ENCODE measurements at places on chromosomes 1 and 21.

DNA sequence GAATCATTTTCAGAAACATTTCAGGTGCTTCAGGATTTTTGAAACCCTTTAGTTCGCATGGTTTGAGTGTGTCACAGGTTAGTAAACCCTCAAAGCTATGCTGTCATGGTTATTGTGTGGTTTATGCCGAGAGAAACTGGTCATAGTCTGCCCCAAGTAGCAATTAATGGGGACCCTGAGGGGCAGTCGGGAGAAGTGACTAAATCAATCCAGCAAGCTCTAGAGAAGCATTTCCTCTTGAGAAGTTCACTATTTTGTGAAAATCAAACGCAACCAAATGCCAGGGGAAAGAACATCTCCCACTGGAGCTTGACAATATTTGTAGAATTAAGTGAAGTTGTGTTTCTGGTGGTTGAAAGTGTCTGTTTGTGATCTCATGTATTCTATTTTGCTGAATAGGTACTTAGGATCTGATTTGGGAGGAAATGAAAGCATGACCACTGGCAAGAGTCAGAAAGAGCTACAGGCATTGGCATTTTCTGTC is 63.0 kb upstream of the BACH1 start:
- ATAC-seq: no peak

DNA sequence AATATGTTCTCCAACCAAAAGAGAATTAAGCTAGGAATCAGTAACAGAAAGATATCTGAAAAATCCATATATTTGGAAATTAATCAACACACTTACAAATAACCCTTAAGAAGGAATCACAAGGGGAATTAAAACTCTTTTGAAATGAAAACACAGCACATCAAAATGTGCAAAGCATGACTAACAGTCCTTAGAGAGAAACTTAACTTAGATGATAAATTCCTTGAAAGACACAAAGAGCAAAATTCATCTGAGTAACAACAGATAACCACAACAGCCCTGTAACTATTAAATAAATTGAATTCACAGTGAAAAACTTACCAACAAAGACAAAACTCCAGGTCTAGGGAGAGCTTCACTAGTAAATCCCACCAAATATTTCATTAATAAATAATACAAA is 283.8 kb downstream of the SDCCAG8 start:
- no peak for ATAC-seq

GRCh38 chr1:215636258-215636965 is 69.3 kb downstream of the KCTD3 start:
- peak; percentile 90 for ATAC-seq

GRCh38 chr1:154838461-154838860 is 31.6 kb downstream of the KCNN3 start:
- ATAC-seq: peak; percentile 59

DNA sequence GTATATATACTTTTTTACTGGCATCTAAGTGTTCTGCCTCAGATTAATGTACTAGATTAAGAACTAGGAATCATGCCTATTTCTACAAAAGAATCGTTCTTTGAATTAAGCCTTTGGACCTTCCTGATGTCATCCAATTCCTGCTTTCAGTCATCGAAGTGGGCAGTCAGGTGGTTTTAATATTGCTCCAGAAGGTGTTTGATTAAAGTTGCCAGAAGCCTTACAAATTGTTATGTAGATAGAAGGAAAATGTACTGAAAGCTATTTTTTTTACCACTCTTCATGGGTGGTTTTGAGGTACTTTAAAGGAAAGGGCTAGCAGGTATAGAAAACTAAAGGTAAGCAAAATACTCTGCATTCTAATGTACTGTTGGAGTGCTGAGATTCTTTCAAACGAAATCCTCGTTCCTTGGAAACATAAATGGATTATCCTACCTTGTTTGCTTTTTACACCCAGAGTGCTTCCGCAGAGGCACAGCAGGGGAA is 716 bp downstream of the CTBS start:
- no peak for ATAC-seq

DNA sequence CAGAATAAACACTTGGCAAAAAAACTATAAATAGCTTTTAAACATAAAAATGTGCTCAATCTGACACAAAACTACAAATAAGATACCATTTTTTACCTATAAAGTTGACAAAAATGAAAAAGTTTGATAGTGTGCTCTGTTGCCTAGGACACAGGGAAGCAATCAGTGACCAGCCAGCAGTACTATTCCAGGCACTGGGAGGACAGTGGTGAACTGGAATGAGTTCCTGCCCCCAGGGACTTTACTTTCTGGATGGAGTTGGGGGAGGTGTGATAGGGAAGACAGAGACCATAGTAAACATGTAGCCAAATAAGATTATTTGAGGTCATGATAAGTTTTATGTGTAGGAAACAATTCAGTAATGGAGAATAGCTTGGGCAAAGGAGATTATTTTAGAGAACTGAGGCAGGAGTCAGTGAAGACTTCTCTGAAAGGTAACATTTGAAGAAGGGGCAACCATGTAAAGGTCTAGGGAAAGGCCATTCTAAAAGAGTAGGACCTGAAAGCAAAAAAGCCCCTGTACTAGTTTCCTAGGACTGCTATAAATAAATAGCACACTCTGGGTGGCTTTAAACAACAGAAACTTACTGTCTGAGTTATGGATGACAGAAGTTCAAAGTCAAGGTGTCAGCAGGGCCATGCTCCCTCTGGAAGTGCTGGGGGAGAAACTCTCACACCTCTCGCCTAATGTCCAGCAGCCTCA is 42.0 kb downstream of the EEIG2 start:
- ATAC-seq: no peak

DNA sequence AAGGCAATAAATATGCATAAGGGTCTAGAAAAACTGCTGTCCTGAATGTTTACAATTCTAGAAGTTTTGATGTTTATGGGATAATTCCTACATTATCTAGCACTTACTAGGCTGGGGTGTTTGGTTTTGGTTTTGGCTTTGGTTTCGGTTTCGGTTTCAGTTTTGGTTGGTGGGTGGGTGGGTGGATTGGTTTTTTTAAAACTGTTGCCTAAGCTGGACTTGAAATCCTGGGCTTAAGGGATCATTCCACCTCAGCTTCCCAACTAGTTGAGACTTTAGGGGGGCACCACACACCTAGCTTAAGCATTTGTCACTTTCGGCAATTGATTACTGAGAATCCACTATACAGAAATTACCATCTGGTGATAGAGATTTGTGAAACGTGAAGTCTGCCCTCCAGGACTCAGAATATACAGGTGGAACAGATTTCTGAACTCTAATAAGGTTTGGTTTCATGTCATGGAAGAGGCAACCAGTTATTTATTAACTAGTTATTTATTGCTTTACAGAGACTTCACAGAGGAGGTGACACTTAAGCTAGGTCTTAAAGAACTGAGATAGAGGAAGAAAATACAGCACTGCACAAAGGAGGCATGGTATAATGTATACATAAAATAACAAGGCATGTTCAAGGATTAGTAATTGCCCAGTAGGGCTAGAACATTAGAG is 69.6 kb downstream of the PIK3R3 start:
- no peak for ATAC-seq

DNA sequence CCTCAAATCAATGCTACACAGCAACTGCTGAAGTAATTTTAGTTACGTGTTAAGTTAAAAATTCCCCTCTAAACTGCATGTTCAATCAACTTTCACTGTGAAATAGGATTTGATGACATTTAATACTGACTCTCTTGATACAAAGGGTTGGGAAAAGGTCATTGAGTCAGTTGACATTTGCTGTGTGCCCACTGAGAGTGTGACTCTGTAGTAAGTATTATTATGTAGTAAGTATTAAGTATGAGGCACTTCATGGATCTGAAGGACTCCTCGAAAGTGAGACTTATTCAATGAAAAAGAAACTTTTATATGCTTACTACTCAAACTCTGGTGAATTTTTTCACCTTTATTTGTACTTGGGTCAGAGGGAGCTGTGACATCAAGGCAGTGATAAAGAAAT is 83.1 kb upstream of the S1PR1 start:
- no peak for ATAC-seq

- no peak for ATAC-seq
Measured at GRCh38 chr1:216686860-216687766, 36.1 kb downstream of the ESRRG start.

DNA sequence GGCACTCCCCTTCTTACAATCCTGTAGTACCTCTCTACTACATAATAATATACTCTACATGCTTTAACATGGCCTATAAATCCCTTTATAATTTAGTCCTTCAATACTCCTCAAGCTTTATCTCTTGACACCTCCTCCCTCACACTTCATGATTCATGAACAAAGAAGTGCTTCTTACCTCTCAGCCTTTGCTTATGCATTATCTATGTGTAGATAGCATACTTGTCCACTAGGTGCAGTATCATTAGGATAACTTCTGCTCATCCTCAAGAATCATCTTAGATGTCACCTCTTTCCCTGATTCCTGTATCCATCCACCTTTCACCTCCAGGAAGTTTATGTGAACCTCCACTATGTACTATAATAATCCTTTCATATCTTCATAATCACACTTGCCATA is 74.4 kb downstream of the COL24A1 start:
- no peak for ATAC-seq

DNA sequence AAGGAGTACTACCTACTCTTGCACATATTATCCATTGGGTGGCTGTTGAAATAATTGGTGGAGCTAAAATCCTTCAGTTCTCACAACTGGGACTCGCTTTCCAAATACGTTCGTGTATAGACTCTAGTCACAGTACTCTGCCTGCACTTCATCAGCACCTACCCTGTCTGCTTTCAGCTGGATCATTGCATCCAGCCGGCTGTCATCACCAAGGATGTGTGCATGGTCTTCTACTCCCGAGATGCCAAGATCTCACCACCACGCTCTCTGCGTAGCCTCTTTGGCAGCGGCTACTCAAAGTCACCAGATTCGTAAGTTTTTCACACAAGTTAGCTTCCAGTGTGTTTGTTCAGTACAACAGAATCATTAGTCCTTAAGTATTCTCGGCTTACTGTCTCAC is 37.3 kb upstream of the PGD start:
- no peak for ATAC-seq

DNA sequence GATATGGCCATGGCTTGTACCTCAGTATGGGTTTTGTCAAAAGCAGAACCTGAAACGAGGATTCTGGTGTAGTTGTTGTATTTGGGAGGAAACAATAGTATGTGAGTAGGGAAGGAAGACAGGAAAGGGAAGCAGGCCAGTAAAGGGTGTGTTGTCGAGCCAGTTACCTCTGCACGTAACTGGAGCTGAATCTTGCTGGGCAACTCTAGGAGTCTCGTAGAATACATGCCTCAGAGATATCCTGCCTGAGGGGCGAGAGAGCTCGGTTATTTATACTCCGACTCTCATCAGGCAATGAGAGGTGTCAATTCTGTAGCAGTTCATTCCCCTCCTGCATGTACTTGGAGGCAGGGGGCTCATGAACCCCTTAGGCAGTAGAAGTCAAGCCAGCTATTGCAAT is 45.9 kb upstream of the KIF26B start:
- ATAC-seq: no peak

DNA sequence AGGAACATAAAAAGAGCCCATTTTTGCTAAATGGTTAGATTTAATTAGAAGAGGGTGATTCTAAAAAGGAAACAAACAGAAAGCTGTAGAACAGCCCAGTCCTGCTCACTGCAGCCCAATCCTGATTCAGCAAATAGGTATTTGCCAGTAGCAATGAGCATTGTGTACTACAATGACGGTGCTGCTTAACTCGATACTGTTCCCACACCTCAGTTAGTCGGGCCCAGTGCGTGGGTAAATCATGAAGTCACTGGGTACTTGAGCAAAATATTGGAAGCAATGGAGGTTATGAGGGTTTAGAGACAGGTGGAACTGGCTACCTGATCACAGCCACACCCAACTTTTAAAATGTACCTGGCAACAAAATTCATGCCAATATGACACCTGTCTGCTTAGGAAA is 101.5 kb upstream of the ADGRL2 start:
- no peak for ATAC-seq

DNA sequence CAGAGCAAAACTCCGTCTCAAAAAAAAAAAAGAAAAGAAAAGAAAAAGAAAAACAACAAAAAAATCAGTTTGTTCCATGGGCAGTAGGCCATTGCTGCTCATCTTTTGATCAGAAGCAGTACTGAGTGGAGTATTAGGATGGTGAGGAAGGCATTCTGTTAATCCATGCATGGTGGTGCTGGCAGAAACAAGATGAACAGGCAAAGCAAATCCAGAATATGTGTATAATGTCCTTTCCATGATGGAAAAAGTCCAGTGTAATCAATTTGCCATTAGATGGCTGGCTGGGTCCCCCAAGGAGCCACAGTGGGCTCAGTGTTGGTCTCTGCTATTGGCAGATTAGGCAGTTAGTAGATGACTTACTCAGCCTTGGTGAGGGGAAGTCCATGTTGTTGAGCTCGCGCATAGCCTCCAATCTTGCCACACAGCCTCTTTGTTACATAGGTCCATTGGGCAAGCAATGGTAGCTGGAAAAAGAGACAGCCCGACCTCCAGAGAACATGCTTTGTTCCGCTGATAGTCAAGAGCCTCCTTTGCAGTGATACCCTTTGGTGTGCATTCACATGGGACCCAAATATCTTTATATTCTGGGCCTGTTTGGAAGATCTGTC is 23.3 kb downstream of the H3-3A start:
- ATAC-seq: no peak
